Activated naive CD8-positive, alpha-beta T cell treated with anti-CD3 and anti-CD28 coated beads for 36 hours (primary cell): ENCODE measurements at places on chromosomes 7 and 10. TPM values are rescaled to one million over a fixed set of nuclear protein-coding genes. Genes with fewer than 3 reads are reported as not detected.

DNA sequence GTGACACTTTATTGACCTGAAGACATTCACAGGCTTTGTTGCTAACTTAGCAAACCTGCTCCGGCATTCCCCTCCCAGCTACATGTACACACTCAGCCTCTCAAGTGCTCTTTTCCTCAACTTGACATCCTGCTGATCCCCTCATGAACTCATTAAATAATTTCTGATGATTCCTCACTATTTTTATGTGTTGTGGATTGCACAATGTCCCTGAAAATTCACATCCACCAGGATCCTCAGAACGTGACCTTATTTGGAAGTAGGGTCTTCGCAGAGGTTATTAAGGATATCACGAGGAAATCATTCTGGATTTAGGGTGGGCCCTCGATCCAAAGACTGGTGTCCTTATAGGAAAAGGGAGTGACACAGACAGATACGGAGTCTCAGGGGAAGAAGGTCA is 27.3 kb downstream of the FIGNL1 start:
- no peaks in the 10 kb centered on the region for H3K36me3 ChIP-seq
- no peaks in the 10 kb centered on the region for H3K4me1 ChIP-seq
- DNase-seq, result no peak
- no peak overlapping the region for H3K4me3 ChIP-seq
- no peak overlapping the region for H3K27ac ChIP-seq
- H3K27me3 ChIP-seq, result no peaks in the 10 kb centered on the region

- DNase-seq, result no peak
- no peaks in the 10 kb centered on the region for H3K36me3 ChIP-seq
- H3K27me3 ChIP-seq, result peaks cover 14% of the 10 kb centered on the region
- H3K4me1 ChIP-seq, result no peaks in the 10 kb centered on the region
Observed at GRCh38 chr10:29849126-29849833, 210.1 kb downstream of the JCAD start.

- H3K27me3 ChIP-seq, result no peaks in the 10 kb centered on the region
- H3K4me3 ChIP-seq, result no peak overlapping the region
- H3K27ac ChIP-seq, result no peak overlapping the region
- H3K4me1 ChIP-seq, result peaks cover 7% of the 10 kb centered on the region
- no peaks in the 10 kb centered on the region for H3K36me3 ChIP-seq
Observed at GRCh38 chr10:118832241-118832651, 77.5 kb upstream of the CACUL1 start.

- no peaks in the 10 kb centered on the region for H3K4me1 ChIP-seq
- H3K36me3 ChIP-seq, result no peaks in the 10 kb centered on the region
- H3K27me3 ChIP-seq, result no peaks in the 10 kb centered on the region
Observed at GRCh38 chr10:29356931-29357330, 68.1 kb downstream of the LYZL1 start.

DNA sequence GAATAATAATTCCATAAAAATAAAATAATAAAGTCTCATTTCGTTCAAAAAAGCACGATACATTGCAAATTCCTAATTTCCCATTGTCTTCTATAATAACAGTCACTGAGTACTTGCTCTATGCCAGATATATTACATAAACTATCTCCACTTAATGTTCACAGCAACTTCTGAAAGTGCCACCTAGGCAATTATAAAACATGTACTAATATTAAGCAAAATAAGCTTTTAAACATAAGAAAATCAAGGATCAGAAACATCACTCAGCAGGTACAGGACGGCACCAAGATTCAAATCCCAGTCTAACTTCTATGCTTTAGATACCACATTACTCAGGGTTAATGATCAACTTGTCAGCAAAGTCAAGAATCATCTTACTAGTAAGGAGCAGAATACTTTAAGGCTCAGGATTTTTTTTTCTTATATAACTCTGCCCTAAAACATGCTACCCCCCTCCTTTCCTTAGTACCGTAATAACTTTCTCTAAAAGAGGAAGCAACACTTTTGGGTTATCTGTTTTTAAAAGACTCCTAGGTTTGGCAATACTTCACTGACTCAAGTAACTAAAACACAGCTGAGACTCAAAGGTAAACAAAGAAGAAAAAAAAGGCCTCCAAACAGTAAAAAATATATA is 51.3 kb downstream of the USP6NL start:
- no peak overlapping the region for H3K4me3 ChIP-seq
- no peak overlapping the region for H3K27ac ChIP-seq
- no peak for DNase-seq
- no peaks in the 10 kb centered on the region for H3K27me3 ChIP-seq
- H3K4me1 ChIP-seq, result peaks cover 13% of the 10 kb centered on the region
- H3K36me3 ChIP-seq, result peaks cover 5% of the 10 kb centered on the region

GRCh38 chr10:5551531-5552375 is 27.0 kb downstream of the CALML3 start:
- H3K36me3 ChIP-seq, result no peaks in the 10 kb centered on the region
- H3K4me3 ChIP-seq, result peak overlapping the region; percentile 22
- H3K27me3 ChIP-seq, result no peaks in the 10 kb centered on the region

GRCh38 chr7:39321909-39322498 is 244.2 kb upstream of the YAE1 start:
- no peak overlapping the region for H3K27ac ChIP-seq
- no peak for DNase-seq
- no peaks in the 10 kb centered on the region for H3K4me1 ChIP-seq
- H3K36me3 ChIP-seq, result no peaks in the 10 kb centered on the region

- peaks cover 24% of the 10 kb centered on the region for H3K36me3 ChIP-seq
- H3K27ac ChIP-seq, result no peak overlapping the region
- H3K4me1 ChIP-seq, result no peaks in the 10 kb centered on the region
- no peak overlapping the region for H3K4me3 ChIP-seq
- no peak for DNase-seq
Observed at GRCh38 chr7:133688483-133689239, 435.8 kb downstream of the EXOC4 start.

DNA sequence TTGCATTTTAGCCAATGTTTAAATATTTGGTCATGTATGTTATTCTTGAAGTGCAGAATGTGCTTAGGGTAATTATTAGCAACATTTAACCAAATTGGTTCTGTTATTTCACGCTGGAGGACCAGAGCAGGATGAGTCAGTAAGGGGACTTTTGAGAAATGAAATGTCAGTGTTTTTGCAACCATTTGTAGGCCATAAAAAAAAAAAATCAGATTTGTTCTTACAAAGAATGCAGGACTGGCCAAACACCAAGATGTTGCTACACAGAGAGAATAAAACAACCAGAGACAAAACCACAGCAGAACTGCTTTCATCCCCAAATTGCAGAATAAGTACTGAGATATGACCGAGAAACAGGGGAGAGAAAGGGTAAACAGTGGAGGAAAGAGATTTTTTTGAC is 62.1 kb downstream of the TPST1 start:
- DNase-seq, result no peak
- no peaks in the 10 kb centered on the region for H3K4me1 ChIP-seq
- H3K27me3 ChIP-seq, result no peaks in the 10 kb centered on the region
- H3K4me3 ChIP-seq, result no peak overlapping the region
- H3K36me3 ChIP-seq, result peaks cover 32% of the 10 kb centered on the region

DNA sequence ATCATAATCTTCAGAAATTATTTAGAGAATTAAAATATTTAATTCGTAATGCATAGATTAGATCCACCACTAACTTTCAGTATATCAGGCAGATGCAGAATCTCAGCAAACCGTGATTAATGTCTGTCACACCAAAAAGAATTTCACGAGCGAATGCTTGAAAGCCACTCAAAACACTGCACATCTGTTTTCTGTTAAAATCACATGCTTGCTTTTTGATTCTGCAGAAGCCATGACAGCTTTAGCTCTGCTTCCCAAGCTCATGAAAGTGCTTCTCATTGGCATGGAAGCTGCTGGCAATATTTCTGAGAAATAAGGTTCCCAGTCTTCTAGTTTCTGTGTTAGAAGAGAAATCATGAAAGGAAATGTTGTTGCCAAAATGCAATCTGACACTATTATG is 837.8 kb upstream of the LRRN3 start:
- no peak overlapping the region for H3K4me3 ChIP-seq
- H3K27me3 ChIP-seq, result no peaks in the 10 kb centered on the region
- H3K36me3 ChIP-seq, result no peaks in the 10 kb centered on the region

GRCh38 chr10:98450618-98451017 is 3.9 kb upstream of the HPS1 start:
- H3K36me3 ChIP-seq, result no peaks in the 10 kb centered on the region
- peaks cover 11% of the 10 kb centered on the region for H3K4me1 ChIP-seq
- H3K27ac ChIP-seq, result no peak overlapping the region
- DNase-seq, result no peak

GRCh38 chr10:69402386-69402785 is 14.3 kb downstream of the TACR2 start:
- H3K4me1 ChIP-seq, result peaks cover 4% of the 10 kb centered on the region
- no peak for DNase-seq
- H3K36me3 ChIP-seq, result peaks cover 31% of the 10 kb centered on the region
- H3K27me3 ChIP-seq, result no peaks in the 10 kb centered on the region
- no peak overlapping the region for H3K27ac ChIP-seq
- no peak overlapping the region for H3K4me3 ChIP-seq

DNA sequence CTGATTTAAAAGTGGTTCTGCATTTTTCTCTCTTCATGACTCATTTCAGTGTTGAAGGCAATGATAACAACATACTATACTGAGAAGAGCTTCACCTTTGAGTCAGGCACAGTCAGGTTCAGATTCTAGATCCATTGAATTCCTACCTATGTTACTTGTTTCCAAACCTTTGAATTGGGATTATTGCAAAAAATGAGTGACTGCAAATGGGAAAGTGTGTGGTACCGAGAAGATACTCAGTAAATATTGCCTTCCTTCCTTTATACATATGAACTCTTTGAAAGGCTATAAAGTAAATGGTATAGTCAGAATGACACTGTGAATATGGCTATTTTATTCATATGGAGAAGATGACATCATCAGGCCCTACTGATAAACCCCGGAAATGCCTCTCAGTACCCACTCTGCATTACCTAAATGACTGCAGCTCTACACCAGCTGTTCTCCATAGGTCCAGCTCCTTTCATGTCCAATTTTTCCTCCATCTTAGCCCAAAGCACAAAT is 66.7 kb upstream of the FGL2 start:
- DNase-seq, result no peak
- H3K27ac ChIP-seq, result peak overlapping the region; percentile 40
- peaks cover 7% of the 10 kb centered on the region for H3K4me1 ChIP-seq
- no peaks in the 10 kb centered on the region for H3K36me3 ChIP-seq
- H3K4me3 ChIP-seq, result no peak overlapping the region

- no peaks in the 10 kb centered on the region for H3K36me3 ChIP-seq
- no peaks in the 10 kb centered on the region for H3K4me1 ChIP-seq
- no peak overlapping the region for H3K27ac ChIP-seq
- no peaks in the 10 kb centered on the region for H3K27me3 ChIP-seq
- DNase-seq, result no peak
- H3K4me3 ChIP-seq, result no peak overlapping the region
Observed at GRCh38 chr7:81752318-81752714, 17.5 kb downstream of the HGF start.

- H3K4me1 ChIP-seq, result no peaks in the 10 kb centered on the region
- DNase-seq, result no peak
- H3K27me3 ChIP-seq, result no peaks in the 10 kb centered on the region
Observed at GRCh38 chr10:76026905-76027304, 595.5 kb downstream of the LRMDA start.

- no peak overlapping the region for H3K4me3 ChIP-seq
- no peak for DNase-seq
- H3K4me1 ChIP-seq, result peaks cover 15% of the 10 kb centered on the region
- no peaks in the 10 kb centered on the region for H3K27me3 ChIP-seq
- H3K27ac ChIP-seq, result peak overlapping the region; percentile 79
Observed at GRCh38 chr7:100444311-100445278, 8.3 kb upstream of the PPP1R35 start.

DNA sequence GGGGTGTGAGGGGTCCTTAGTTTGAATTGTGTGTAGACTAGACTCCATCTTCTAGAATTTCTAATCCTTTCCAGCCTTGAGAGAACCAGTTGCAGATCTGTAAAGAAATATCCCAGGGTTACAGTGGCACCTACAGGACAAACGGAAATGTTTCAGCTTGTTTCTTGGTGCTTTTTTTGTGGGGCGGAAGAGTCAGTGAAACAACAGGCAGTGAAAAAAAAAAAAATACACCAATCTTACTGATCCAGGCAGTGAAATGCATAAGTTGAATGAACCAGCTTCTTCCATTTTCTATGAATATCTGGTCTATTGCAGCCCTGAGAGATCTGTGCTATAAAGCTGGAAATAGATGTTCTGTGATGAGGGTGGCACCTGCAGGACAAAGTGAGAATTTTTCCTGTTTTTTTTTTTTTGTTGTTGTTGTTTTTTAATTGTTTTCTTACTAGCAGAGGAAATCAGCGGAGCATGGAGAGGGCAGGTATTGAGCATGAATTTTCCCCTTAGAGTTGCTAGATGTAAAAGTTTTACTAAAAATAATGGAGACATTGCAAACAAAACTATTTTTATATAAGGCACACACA is 81.9 kb upstream of the DYNC1I1 start:
- H3K4me1 ChIP-seq, result no peaks in the 10 kb centered on the region
- DNase-seq, result no peak
- H3K27me3 ChIP-seq, result peaks cover 3% of the 10 kb centered on the region

- H3K4me1 ChIP-seq, result peaks cover 21% of the 10 kb centered on the region
- peak overlapping the region; percentile 43 for H3K4me3 ChIP-seq
- H3K27me3 ChIP-seq, result peaks cover 98% of the 10 kb centered on the region
- no peak overlapping the region for H3K27ac ChIP-seq
Observed at GRCh38 chr7:155374276-155375252, 76.9 kb downstream of the INSIG1 start.

DNA sequence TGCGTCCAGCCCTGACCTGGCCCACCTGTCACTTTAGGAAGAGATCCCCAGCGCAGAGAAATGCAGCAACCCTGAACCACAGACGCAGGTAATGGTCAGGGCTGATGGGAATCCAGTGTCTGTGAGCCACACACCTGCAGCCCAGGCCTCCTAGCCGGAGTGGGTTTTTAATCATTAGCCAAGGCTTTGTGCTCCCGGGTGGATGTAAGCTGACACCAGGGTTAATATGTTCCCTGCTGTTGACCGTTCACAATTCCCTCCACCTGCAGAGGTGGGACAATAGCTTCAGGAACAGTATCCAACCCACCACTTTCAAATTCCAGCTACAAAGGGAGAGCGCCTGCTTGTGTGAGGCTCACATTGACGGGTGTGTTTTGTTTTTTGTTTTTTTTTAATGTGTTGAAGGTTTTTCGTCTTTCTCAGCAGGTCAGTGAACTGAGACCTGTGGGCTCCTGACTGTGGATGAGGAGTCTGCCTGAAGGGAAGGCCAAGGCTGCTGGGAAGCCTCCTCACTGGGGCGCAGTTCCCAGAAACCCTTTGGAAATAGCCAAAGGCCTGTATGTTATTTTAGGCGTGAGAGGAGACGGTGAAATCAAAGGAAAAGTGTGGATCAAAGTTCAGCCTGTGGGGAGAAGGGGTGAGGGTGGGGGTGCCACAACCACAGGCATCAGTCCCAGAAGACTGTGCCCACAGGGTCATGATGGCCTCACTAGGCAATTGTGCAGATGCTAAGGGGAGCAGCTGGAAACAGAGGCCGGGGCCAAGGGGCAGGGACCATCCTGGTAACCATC is 111.1 kb downstream of the TNS3 start:
- no peaks in the 10 kb centered on the region for H3K4me1 ChIP-seq
- H3K36me3 ChIP-seq, result no peaks in the 10 kb centered on the region
- DNase-seq, result no peak
- H3K4me3 ChIP-seq, result no peak overlapping the region

The SRRM3 gene
- not detected for total RNA-seq

The CTNNA3 gene
- not detected for total RNA-seq

The PARD3 gene
- 1.3 TPM for total RNA-seq

The NEUROD6 gene
- not detected for total RNA-seq

The TAF6 gene
- 61.1 TPM for total RNA-seq

The C10orf105 gene
- total RNA-seq, result 0.41 TPM

The PON2 gene
- total RNA-seq, result 3.5 TPM

The GPR85 gene
- 0.16 TPM for total RNA-seq
